ENCODE measurements at places on chromosomes 4 and X. TPM values are rescaled to one million over a fixed set of nuclear protein-coding genes. Genes with fewer than 3 reads are reported as not detected.

NAA11 gene
- not detected for total RNA-seq

SPARCL1 gene
- total RNA-seq: 1,558 TPM

STK32B gene
- total RNA-seq: 1.9 TPM

MAGEA1 gene
- not detected for total RNA-seq

PLP1 gene
- 21.7 TPM for total RNA-seq

DTHD1 gene
- not detected for total RNA-seq

UGT2B15 gene
- not detected for total RNA-seq

CYSLTR1 gene
- 30.7 TPM for total RNA-seq

TECRL gene
- not detected for total RNA-seq

CEP135 gene
- 5.3 TPM for total RNA-seq

RAB33A gene
- total RNA-seq: 1.2 TPM

PABPC1L2A gene
- total RNA-seq: not detected

ARR3 gene
- not detected for total RNA-seq

RENBP gene
- total RNA-seq: 13.7 TPM

FRMPD3 gene
- total RNA-seq: under 0.01 TPM

ARHGAP36 gene
- not detected for total RNA-seq

DIPK2B gene
- total RNA-seq: 23.8 TPM

F8 gene
- total RNA-seq: 26.5 TPM

EREG gene
- 2.4 TPM for total RNA-seq

SHISA3 gene
- total RNA-seq: 8.2 TPM

ZMYM3 gene
- 16.7 TPM for total RNA-seq

TBX22 gene
- not detected for total RNA-seq

HTRA3 gene
- 55.6 TPM for total RNA-seq

THAP9 gene
- 12.5 TPM for total RNA-seq

MAGEE2 gene
- total RNA-seq: not detected

SH3RF1 gene
- 11.7 TPM for total RNA-seq

LRRC66 gene
- 0.40 TPM for total RNA-seq

TAF7L gene
- total RNA-seq: not detected

CTAG1A gene
- total RNA-seq: not detected

SAGE1 gene
- total RNA-seq: not detected

PHKA1 gene
- total RNA-seq: 11.8 TPM

STOX2 gene
- 9.1 TPM for total RNA-seq

C1QTNF7 gene
- total RNA-seq: 21.1 TPM

ITIH6 gene
- total RNA-seq: not detected

SOD3 gene
- 510 TPM for total RNA-seq

SSX4B gene
- total RNA-seq: not detected

ZNF81 gene
- 9.6 TPM for total RNA-seq

TLL1 gene
- 9.3 TPM for total RNA-seq

BMP3 gene
- total RNA-seq: 24.5 TPM

PDLIM3 gene
- 1,630 TPM for total RNA-seq

CD38 gene
- total RNA-seq: 5.8 TPM

MSANTD1 gene
- not detected for total RNA-seq

H2BW1 gene
- total RNA-seq: not detected

DMP1 gene
- not detected for total RNA-seq

CFAP299 gene
- total RNA-seq: 5.1 TPM

SCLT1 gene
- total RNA-seq: 12.0 TPM

MAGED4B gene
- total RNA-seq: 7.4 TPM

DCAF12L1 gene
- total RNA-seq: not detected

ETDB gene
- not detected for total RNA-seq

ADAM29 gene
- not detected for total RNA-seq

FABP2 gene
- not detected for total RNA-seq

NKRF gene
- 6.1 TPM for total RNA-seq

Data from gastroesophageal sphincter (tissue), 4 donors.